ENCODE measurements at places on chromosomes 11 and 22.

DNA sequence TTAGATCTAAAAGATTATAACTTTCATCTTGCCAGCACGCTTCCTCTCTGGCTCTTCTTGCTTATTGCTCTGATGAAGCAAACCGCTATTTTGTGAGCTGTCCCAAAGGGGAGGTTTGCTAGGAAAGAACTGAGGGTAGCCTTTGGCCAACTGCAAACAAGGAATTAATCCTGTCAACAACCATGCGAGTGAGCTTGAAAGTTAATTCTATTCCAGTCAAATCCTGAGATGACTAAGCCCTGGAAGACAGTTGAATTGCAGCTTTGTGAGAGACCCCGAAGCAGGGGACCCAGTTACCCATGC is 10.3 kb upstream of the RNF141 start:
- no peak for DNase-seq

DNA sequence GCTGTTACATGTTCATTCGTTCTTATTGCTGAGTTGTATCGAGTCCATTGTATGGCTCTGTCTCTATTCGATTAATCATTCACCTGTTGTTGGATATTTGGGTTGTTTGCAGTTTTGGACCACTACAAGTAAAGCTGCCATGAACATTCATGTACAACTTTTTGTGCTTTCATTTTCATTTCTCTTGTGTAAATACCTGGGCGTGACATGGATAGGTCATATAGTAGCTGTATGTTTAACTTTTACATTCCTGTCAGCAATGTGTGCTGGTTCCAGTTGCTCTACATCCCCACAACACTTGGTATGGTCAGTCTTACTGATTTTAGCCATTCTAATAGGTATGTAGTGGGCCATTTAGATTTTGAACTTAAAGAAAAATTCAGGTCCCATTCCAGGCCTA is 194.2 kb upstream of the PLET1 start:
- no peak for DNase-seq

DNA sequence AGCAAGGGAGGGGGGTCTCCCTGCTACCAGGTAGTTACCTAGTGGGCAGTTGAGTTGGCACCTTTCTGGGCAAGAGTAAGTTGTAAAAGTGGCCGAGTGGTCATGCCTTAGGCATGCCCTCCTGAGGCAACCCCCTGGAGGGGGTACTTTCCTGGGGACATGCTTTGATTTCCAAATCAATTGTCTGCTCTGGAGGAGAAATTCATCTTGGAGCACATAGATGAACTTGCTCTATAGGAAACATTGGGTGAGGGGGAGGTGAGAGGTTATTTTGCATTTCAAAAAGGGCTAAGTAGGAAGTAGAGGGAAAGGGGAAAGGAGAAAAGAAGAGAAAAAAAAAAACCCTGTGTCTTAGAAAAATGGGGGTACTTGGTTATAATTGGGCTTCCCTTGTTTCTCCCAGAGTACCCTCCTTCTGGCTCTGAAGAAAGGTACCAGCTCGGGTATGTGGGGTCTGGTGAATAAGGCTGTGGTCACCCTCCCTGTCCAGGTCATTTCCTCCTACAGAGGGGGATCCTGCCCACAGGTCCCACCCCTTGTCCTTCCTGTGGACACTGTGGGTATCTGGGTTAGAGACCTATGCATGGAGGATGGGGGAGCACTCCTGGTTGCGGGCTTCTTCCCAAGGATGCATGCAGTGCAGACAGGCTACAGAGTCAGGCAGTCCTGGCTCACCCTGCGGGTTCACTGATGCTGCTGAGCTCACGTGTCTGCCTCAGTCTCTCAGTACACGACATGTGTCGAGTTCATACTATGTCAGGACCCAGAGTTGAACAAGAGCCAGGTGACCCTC is 193.5 kb downstream of the MYO18B start:
- no peak for DNase-seq

- no peak for DNase-seq
Measured at GRCh38 chr11:121727942-121728341, 275.2 kb upstream of the SORL1-AS1 start.

DNA sequence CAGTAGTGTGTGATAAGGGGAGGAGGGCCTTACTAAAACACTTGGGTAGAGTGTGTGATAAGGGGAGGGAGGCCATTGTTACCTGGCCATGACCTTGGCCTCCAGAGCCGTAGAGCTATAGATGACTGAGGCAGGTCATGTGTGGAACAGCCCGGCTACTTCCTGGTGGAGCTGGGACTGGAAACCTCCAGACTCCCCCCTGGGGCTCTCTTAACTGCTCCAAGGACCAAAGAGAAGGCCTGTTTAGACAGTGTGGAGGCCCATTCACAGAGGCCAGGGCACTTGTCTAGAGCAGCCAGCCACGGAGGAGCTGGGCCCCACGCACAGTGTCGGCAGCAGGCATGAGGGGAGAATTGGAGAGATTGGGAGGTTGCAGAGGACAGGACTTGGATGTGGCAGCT is 12.5 kb upstream of the MICALL1 start:
- DNase-seq: no peak

- DNase-seq: no peak
Measured at GRCh38 chr11:119282495-119282894, 34.4 kb downstream of the MCAM start.

DNA sequence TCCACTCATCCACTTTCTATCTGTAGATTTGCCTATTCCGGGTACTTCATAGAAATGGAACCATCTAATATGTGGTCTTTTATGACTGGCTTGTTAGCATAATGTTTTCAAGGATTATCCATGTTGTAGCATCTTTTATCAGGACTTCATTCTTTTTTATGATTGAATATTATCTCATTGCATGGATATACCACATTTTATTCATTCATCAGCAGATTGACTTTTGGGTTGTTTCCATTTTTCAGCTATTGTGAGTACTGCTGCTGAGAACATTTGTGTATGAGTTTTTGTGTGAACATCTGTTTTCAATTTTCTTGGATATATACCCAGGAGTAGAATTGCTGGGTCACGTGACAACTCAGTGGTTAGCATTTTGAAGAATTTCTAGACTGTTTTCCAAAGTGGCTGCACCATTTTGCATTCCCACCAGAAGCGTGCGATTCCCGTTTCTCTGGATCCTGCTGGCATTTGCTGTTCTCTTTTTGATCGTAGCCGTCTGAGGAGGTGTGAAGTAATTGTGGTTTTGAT is 8.9 kb downstream of the DERL3 start:
- no peak for DNase-seq

Measured in activated T-cell treated with anti-CD3 and anti-CD28 coated beads for 24 hours (primary cell).